ENCODE measurements at places on chromosomes 2 and 18. TPM values are rescaled to one million over a fixed set of nuclear protein-coding genes. Genes with fewer than 3 reads are reported as not detected.

Gene ITPRIPL1
- polyA plus RNA-seq = 5.2 TPM

Gene CROCC2
- polyA plus RNA-seq = 0.10 TPM

Gene ELOA2
- not detected for polyA plus RNA-seq

Gene RAB27B
- 3.8 TPM for polyA plus RNA-seq

Gene SCG2
- 0.75 TPM for polyA plus RNA-seq

Gene CGREF1
- polyA plus RNA-seq = 5.4 TPM

Gene CRACDL
- 2.5 TPM for polyA plus RNA-seq

Gene CRYGD
- polyA plus RNA-seq = not detected

Gene MTCL1
- polyA plus RNA-seq = 23.8 TPM

Gene EGR4
- not detected for polyA plus RNA-seq

Gene OR6B2
- polyA plus RNA-seq = not detected

Gene ALPP
- polyA plus RNA-seq = not detected

Gene MAPK4
- polyA plus RNA-seq = 8.9 TPM

Gene TCF23
- 0.50 TPM for polyA plus RNA-seq

Gene CHRNG
- 1.5 TPM for polyA plus RNA-seq

Gene LRRTM4
- 1.4 TPM for polyA plus RNA-seq

Gene NYAP2
- 0.17 TPM for polyA plus RNA-seq

Gene TMEM200C
- 1.4 TPM for polyA plus RNA-seq

Gene DNAJC5G
- 2.0 TPM for polyA plus RNA-seq

Gene BOK
- polyA plus RNA-seq = 15.1 TPM

Gene CNRIP1
- 21.5 TPM for polyA plus RNA-seq

Gene COL4A4
- 48.6 TPM for polyA plus RNA-seq
